Stimulated activated CD8-positive, alpha-beta memory T cell treated with anti-CD3 and anti-CD28 coated beads, Interleukin-15, amount 100 ng/mL, for 48 hours (primary cell): ENCODE measurements at places on chromosomes 12 and 14.

GRCh38 chr14:86221000-86221399 lies 691.1 kb downstream of the FLRT2 start:
- no peak for DNase-seq

- DNase-seq: no peak
Measured at GRCh38 chr14:23361320-23361719, 3.7 kb downstream of the EFS start.

DNA sequence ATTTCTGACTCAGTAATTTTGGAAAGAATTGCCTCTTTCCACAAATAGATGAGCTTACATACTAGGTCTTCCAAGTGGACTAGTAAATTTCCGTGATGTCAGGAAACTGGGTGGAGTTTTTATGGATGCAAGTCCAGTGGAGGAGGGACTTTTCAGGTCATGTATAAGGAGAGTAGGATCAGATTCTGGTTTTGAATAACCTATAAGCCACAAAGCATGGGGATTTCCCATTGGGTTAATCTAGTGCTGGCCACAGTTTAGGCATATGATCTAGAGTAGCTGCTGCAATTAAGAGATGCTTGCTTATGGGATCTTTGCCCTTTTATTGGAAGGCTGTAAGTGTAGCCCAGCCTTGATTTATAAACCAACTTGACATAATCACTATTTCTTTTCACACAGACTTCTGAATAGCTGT lies 33.8 kb downstream of the STK38L start:
- DNase-seq: no peak

- DNase-seq: no peak
Measured at GRCh38 chr14:100190126-100190525, 30.7 kb upstream of the DEGS2 start.

GRCh38 chr12:3244219-3244750 lies 167.1 kb downstream of the TSPAN9 start:
- DNase-seq: no peak

DNA sequence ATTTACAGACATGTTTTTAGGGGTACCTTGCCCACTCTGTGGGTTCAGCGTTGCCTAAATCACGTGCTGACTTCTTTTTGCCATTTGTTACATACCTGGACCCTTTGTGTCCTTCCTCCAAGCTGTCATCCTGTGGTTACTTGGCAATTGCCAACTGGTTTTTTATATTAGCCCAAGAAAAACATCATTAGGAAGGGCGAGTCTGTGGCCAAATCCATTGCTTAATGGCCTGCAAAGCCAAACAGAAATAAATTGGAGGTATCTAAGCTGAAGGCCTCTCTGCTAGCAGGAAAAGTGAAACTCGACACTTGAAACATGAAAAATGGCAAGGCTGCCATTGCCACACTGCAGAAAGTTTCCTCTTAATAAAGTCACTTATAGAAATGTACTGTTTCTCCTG lies 190.4 kb downstream of the NUAK1 start:
- DNase-seq: no peak

DNA sequence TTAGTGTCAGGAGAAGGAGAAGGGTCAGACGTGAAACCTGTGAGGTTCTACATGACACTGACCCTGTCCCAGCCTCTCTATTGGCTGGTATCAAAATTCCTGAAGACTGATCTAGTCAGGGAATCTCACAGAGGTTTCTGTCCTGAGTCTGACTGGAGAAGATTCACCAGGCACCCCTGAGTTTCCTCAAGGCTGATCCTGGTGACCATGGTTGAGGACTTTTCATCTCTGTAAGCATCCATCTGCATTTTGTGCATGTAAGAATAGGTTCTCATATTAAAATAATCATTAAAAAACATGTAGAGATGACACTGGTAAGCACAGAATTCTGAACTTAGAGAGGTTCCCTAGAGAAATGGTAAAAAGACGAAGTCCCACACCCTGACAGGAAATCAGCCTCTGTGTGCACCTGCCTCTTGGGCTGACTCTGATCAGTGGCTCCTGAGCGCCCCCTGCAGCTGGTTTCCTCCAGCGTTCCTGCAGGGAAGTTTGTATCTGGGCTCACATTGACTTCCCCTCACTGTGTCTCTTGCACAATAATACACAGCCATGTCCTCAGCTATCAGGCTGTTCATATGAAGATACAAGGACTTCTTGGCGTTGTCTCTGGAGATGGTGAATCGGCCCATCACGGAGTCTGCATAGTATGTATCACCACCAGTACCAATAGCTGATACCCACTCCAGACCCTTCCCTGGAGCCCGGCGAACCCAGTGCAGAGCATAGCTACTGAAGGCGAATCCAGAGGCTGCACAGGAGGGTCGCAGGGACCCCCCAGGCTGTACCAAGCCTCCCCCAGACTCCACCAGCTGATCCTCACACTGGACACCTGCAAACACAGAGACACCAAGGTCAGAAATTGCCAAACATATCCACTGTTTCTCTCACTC lies 991.9 kb downstream of the TMEM121 start:
- peak; percentile 50 for DNase-seq

GRCh38 chr12:121404734-121405133 lies 4.8 kb downstream of the RNF34 start:
- DNase-seq: no peak

DNA sequence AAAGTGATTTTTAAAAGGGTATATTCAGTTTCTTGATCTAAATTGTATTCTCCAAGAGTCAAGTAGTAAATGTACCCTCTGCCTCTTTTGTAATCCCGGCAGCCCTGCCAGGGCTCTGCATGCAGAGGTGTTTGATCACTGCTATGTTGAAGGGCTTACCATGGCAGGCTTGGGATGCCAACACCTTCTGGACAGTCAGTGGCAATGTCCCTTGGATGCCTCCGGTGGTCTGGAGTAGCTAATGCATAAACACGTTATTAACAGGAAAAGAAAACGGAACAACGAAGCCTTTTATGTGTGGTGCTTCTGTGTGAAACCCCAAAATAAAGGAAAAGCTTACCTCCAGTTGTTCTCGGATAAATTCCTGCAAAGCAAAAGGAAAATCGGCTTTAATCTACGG lies 19.9 kb downstream of the EIF2B2 start:
- DNase-seq: no peak

DNA sequence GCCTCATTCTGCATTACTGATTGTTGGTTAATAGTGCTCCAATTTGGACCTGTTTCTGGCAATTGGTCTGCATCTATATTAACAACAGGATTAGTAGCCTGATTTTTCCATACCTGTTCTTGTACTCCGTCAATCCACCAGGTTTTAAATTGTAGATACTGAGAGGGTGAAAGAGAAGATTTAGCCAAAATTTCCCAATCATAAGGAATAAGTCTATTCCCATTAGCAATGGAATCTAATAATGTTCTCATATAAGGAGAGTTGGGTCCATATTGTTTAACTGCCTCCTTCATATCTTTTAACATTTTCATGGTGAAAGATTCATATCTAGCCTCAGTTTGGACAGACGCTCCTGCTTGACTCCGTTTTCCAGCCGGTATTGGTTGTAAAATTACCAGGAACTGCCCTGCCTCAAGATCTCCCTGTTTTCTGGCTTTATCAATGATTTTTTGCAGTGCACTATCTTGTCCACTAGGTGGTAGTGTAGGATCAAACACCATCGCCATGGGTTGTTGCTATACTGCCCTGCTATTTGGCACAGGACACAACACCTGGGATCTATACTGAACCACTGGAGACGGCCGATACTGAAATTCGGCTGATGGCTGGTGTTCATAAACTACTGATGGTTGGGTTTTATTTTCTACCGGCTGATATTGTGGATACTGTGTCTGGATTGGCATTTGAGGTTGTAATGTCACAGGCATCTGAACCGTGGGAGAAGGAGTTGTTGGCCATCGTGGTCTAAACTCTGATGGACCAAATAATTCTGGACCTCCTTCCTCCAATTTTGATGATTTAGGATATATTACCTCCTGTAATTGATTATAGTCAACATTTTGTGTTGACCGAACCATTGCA lies 25.2 kb downstream of the DHRS4L2 start:
- no peak for DNase-seq

DNA sequence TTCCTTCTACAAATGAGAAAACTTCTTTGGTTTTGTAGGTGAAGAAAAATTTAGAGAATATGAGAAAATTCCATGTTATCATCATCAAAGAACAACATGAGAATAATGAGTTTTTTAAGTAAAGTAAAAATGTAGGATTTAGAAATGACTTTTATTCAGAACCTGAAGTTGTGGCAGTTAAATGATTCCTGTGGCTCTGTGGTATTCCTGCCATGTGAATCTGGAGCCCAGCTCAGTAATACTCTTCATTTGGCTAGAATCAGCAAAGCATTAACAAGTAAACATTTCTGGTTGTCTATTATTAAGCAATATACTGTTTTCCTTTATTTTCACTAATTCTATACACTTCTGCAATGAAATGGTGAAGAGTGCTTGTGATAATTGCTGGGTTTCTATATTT lies 95.6 kb upstream of the E2F7 start:
- no peak for DNase-seq

DNA sequence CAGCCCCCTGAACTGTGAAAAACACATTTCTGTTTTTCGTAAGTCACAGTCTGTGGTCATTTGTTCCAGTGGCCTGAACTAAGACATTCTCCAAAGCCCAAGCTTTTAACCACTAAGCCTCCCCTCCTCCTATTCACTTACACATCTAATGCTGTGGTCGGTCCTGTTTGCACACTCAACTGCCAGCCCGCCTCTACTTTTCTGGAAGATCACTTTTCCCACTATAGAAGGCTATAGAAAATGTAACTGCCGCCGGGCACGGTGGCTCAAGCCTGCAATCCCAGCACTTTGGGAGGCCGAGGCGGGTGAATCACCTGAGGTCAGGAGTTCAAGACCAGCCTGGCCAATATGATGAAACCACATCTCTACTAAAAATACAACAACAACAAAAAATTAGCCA lies 524.7 kb upstream of the TMEM132C start:
- no peak for DNase-seq

GRCh38 chr12:41460906-41461305 lies 272.8 kb downstream of the PDZRN4 start:
- DNase-seq: no peak

DNA sequence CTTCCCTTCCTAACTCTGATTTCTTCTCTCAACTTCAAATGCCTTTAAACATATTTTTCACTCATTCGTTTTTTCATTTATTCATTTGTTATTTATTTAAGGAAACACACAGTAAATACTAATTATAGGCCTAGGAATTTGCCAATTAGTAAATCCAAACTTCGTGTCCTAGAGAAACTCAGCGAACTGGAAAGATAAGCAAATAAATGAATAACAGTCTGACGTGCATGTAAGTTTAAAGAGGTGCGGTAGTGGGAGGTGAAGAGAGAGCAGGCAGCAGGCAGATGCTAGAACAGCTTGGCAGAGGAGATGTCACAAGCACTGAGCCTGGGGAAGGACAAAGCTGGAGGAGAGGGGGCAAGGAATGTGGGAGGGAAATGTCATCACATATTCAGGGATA lies 228.2 kb downstream of the DPY19L2 start:
- DNase-seq: no peak

DNA sequence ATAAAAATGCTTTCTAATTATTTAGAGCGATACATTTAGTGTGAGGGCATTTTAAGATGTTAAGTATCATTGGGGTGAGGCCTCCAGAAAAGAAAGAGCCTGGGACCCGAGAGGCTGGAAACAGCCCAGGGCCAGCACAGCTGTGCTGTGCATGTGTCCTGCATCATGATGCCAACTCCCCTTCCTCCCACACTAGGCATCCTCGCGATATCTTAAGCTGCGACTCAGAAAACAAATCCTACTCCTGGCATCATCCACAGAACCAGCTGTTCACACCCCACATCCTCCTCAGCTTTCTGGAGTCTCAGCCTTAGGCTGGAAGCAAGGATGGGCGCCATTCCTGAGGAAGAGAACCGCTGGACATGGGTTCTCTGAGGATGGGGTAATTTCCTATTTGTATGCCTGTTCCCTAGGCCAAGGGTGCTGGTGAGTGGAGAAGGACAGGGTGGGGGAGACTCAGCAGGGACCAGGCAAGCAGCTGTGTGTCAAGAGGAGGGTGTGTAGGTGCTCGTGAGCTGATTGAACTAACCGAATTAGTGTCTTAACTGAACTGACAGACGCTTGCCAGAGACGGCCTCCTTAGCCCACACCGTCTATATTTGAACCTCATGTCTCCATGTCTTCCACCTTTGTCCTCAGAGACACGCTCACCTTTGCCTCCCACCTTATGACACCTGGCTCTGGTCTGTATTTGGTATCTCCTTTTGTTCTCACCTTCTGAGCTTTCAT lies 15.6 kb upstream of the MCRS1 start:
- DNase-seq: no peak

GRCh38 chr14:78605897-78606500 lies 435.8 kb downstream of the NRXN3 start:
- no peak for DNase-seq

DNA sequence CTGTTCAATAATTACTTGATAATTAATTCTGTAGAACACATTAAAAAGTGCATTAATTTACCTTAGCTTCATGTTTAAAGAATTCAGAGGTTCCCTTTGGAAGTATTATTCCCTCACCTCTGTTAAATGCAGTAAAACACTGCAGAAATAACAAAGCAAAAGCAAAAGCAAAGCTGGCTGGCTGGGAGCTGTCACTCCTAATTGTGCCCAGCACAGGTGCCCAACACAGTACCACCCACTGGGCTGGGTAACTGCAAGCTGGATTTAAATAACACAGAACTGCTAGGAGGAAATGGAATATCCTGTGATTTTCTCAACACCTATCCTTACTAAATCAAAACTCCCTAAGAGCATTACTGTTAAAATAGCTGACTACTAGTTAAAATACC lies 72.6 kb downstream of the SLC2A13 start:
- no peak for DNase-seq

- no peak for DNase-seq
Measured at GRCh38 chr12:75819512-75819911, 212.1 kb downstream of the PHLDA1 start.

GRCh38 chr14:55855751-55856150 lies 262.5 kb upstream of the PELI2 start:
- no peak for DNase-seq

DNA sequence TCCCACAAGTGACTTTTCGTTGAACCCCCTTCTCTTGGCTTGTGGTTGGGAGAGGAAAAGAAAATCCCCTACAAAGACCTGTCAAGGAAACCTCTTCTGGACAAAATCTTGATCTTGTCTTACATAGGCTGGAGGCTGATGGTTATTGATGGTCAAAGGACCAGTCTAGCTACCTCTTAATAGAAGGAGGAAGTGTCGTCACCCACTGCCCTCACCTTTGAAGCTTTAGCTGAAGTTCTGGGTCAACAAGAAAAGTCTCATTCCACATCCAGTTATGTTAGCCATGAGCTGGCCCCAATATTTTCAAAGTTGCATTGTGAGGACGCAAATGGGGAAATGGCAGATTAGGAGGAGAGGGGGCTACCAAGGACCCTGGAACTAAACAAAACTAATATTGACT lies 6.2 kb upstream of the KSR2 start:
- DNase-seq: no peak

DNA sequence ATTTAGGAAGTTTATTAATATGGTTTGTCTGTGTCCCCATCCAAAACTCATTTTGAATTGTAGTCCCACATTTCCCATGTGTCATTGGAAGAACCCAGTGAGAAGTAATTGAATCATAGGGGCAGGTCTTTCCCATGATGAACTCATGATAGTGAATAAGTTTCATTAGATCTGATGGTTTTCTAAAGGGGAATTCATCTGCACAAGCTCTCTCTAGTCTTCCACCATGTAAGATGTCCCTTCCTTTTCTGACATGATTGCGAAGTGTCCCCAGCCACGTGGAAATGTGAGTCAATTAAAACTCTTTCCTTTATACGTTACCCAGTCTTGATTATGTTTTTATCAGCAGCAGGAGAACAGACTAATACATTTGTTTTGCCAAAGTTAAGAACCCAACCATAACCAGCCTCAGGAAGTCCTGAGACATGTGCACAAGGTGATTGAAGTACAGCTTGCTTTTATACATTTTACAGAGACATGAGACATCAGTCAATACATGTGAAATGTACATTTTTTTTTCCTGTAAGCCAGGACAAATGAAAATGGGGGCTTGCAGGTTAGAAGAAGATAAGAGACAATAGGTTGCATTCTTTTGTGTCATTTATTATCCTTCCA lies 1136.7 kb downstream of the TMEM121 start:
- no peak for DNase-seq
